NCI-H524 (cell line): ENCODE measurements at places on chromosomes 2 and 18.

GRCh38 chr2:45690231-45690630 lies 38.8 kb downstream of the PRKCE start:
- no peak for DNase-seq

GRCh38 chr2:195151711-195152110 lies 505.3 kb upstream of the SLC39A10 start:
- no peak for DNase-seq

- no peak for DNase-seq
Measured at GRCh38 chr2:191756761-191757160, 78.8 kb downstream of the NABP1 start.

DNA sequence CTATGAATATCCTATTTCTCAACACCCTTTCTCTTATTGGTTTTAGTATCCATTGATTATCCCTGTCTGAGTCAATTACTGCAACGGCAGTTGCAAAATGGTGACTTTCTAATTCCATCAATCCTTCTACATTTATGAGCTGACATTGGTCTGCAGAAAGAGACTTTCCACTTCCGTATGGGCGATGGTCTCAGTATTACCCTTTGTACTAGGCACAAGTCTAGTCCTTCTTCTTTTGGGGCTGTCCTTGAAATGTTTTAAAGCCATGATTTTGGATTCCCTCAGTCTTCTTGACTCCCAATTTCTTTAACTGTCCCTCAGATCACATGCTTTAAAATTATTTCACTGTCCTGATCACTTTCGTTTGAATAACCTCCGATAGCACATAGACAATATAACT lies 32.7 kb upstream of the SOCS6 start:
- no peak for DNase-seq

- no peak for DNase-seq
Measured at GRCh38 chr2:29059624-29060023, 14.7 kb downstream of the PCARE start.

GRCh38 chr2:36485521-36485920 lies 112.4 kb downstream of the FEZ2 start:
- no peak for DNase-seq

GRCh38 chr2:155060896-155061295 lies 362.4 kb downstream of the KCNJ3 start:
- peak; percentile 81 for DNase-seq

GRCh38 chr18:50099725-50100407 lies 95.1 kb downstream of the MYO5B start:
- DNase-seq = peak; percentile 46

- no peak for DNase-seq
Measured at GRCh38 chr2:128922154-128922553, 603.5 kb upstream of the HS6ST1 start.

DNA sequence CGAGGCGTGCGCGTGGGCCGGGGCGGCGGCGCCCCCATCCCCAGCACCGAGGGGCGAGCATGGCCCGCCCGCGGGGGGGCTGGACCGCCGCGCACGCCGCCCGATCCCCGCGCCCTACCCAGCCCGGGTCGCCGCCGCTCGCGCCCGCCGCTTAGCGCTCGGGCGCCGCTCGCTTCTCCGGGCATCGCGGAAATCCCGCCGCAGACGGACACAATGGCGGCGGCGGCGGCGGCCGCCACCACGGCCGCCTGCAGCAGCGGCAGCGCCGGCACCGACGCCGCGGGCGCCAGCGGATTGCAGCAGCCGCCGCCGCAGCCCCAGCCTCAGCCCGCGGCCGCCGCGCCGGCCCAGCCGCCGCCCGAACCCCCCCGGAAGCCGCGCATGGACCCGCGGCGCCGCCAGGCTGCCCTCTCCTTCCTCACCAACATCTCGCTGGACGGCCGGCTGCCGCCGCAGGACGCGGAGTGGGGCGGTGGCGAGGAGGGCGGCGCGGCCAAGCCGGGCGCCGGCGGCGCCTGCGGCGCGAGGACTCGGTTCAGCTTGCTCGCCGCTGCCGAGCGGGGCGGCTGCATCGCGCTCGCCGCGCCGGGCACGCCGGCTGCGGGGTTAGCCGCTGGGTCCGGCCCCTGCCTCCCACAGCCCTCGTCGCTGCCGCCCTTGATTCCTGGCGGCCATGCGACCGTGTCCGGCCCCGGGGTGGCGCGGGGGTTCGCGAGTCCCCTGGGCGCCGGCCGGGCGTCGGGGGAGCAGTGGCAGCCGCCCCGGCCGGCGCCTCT lies 453 bp downstream of the CABLES1 start:
- DNase-seq = no peak

DNA sequence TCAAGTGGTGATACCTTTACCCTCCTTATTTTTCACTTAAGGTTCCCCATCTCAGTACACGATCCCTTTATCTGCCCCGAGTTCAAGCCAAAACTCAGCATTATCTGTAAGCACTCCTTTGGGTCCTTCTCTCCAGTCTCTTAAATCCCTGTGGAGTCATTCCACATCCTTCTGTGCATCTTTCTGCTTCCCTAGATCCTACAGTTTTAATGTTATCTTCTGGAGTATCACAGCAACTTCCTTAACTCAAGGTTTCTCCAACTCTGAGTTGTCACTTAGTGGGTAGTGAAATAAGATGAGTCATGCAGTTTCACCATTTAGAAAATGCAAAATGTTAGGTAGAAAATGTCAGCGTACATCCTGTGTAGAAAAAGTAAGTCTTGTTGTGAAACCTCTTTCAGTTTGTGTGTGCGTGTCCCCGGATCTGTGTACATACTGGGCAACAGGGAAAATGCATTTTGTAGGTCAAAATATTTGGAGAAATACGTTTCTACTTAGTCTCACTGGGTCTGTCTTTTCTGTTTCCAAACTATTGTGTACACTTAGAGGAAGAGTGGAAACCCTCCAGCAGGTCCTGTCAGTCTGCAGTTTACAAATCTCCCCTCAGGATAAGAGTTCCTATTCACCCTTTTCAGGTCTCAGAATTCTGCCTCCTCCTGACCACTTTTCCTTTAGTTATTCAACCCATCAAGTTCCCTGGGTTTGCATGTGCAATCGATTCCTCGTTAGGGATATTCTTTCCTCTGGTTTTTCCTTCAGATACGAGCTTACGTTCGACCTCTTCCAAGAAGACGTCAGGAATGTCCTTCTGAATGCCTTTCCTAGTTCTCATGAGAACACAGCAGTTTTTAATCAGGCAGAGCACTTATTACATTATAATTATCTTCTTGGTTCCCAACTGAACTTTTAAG lies 154.8 kb downstream of the TGIF1 start:
- no peak for DNase-seq

- DNase-seq = no peak
Measured at GRCh38 chr2:239919774-239920692, 105.1 kb downstream of the NDUFA10 start.

DNA sequence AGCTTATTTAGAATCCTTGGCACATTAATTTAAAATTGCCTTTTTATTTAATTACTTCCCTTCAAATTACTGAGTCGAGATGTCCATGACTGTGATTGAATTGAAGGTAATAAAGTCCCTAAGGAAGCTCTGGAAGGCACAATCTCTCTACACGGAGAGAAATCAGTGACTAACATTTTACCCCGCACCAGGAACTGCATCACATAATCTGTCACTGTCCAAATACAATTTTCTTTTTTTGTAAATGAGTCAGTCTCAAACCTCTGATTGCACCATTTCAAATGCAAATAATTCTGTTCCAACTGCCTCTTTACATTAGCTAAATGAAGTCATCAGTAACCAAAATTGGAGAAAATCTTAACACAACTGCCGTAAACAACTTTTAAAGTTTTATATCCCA lies 311.9 kb downstream of the CCDC178 start:
- DNase-seq = no peak

GRCh38 chr2:240582781-240583180 lies 3.8 kb upstream of the CAPN10 start:
- DNase-seq = no peak

- no peak for DNase-seq
Measured at GRCh38 chr18:55920063-55920462, 332.1 kb upstream of the TCF4 start.

- DNase-seq = no peak
Measured at GRCh38 chr2:212722046-212722445, 183.4 kb upstream of the ERBB4 start.

GRCh38 chr18:45617284-45617683 lies 2.0 kb downstream of the SLC14A2 start:
- no peak for DNase-seq

DNA sequence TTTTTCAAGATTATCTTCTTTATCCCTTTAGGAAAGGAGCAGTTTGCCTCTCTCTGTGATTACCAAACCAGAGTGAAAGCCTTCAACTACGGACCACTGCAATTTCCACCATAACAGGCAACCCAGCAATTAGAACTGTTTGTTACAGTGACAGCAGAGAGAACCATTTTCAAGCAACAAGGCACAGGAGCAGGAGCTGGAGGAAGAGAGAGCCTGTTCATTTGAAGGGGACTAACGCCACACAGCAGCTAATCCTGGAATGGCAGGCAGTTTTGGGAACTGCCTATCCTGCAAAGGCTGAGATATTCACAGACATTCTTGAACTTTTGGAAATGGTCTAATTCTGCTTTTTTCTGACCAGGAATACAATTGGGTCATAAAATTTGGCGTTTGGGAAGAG lies 1541.9 kb upstream of the PIK3C3 start:
- DNase-seq = peak; percentile 4

DNA sequence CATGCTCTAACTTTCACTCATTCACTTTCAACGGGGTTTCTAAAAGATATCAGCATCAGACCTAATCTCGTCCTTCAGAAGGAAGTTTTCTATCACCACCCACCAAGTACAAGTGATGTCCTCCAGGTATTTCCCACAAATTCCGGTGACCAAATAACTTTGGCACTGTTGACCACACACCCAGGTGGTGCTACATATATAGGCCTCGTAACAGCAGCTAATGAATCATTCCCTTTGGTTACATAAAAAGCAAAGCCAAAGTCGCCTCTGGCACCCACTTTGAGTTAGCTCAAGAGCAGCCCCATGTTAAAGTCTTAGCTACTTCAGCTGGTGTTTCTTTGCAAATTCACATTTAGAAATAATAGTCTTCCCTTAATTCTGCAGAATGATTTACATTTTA lies 138.2 kb upstream of the OSR1 start:
- no peak for DNase-seq

GRCh38 chr2:86518481-86518880 lies 44.8 kb downstream of the CHMP3 start:
- DNase-seq = peak; percentile 35

- DNase-seq = no peak
Measured at GRCh38 chr2:220127876-220128275, 500.4 kb downstream of the SLC4A3 start.

- DNase-seq = peak; percentile 93
Measured at GRCh38 chr2:86035883-86036668, 69.6 kb downstream of the POLR1A start.

GRCh38 chr2:23385351-23385747 lies 370 bp downstream of the KLHL29 start:
- DNase-seq = no peak

- no peak for DNase-seq
Measured at GRCh38 chr2:239496700-239497099, 95.9 kb upstream of the HDAC4 start.

GRCh38 chr2:28527196-28527595 lies 31.3 kb downstream of the PLB1 start:
- no peak for DNase-seq

GRCh38 chr18:56873441-56874140 lies 222.4 kb downstream of the WDR7 start:
- DNase-seq = no peak

- peak; percentile 42 for DNase-seq
Measured at GRCh38 chr2:26900831-26901321, 52.9 kb downstream of the DPYSL5 start.

DNA sequence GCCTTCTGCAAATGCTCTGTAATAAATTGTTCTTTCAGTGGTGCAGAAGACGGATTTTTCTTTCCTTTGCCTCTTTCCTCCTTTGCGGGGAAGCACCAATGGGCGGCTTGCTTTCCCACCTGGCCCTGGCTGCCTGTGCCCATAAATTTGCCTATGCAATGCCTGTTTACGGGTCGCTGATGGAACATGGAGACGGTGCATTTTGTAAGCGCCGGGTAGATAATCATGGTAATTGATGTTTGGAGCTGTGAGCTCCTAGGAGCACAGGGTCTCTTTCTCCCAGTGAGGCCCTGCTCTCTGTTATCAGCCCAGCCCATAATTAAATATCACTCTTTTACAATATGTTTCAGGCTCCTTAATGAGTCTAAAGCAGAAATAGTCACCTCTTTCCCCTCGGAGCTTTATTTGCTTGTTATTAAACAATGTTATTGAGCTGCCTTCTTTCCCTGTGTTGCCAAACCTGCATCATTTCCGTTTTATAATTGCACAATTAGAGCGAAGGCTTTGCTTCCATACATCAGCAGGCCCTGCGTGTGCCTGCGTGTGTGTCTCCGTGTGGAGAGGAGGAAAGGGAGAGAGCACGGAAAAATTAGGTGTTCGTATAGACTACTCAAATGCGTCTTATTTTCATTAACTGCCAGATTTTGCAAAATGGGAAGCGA lies 437.4 kb upstream of the POU3F3 start:
- DNase-seq = no peak

GRCh38 chr2:16737812-16738211 lies 72.2 kb upstream of the CYRIA start:
- DNase-seq = no peak

DNA sequence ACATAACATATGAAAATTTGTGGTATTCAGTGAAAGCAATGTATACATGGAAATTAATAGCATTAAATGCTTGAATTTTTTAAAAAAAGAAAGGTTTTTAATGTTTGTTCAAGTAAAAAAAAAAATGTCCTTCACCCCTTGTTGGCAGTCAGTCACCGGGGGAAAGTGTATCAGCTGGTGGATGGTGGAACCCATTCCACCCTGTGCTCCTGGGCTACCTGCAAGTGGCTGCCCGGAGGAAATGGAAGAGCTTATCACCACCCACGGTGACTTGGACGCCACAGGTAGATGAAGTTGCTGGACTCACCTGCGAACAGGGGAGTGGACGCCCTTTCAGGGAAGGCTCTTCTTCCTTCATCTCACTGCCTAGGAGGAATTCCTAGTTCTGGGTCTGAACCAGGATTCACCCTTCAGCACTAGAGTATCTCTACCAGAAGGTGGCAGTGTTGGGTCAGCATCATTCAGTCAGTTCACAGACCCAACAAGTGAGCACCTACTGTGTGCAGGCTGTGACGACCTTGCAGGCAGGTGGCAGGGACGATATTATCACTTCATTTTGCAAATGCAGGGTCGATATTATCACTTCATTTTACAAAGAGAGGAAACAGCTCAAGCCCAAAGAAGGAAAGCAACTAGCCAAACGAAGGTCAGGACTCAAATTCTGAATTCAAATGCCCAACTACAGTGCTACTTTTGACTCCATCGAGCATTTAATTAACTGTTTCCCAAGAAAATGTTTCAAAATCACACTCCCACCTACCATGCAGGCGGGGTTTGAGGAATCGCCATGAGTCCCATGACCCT lies 35.8 kb downstream of the CIB4 start:
- peak; percentile 53 for DNase-seq

- no peak for DNase-seq
Measured at GRCh38 chr2:33634261-33634910, 35.3 kb upstream of the FAM98A start.
